BJ (cell line): ENCODE measurements at places on chromosomes 5 and 9. TPM values are rescaled to one million over a fixed set of nuclear protein-coding genes. Genes with fewer than 3 reads are reported as not detected.
A peak's percentile ranks its signal among the peaks of the same experiment; 100 is the strongest.

The SLC24A2 gene
- polyA plus RNA-seq: not detected in 2 replicates

The ABL1 gene
- 26.1 and 30.4 TPM in 2 replicates for polyA plus RNA-seq

The PCDHGA9 gene
- polyA plus RNA-seq: 0.97 and 1.2 TPM in 2 replicates

The ANKRD34B gene
- not detected in 2 replicates for polyA plus RNA-seq

The KCNV2 gene
- polyA plus RNA-seq: not detected in 2 replicates

The MLANA gene
- polyA plus RNA-seq: not detected in 2 replicates

DNA sequence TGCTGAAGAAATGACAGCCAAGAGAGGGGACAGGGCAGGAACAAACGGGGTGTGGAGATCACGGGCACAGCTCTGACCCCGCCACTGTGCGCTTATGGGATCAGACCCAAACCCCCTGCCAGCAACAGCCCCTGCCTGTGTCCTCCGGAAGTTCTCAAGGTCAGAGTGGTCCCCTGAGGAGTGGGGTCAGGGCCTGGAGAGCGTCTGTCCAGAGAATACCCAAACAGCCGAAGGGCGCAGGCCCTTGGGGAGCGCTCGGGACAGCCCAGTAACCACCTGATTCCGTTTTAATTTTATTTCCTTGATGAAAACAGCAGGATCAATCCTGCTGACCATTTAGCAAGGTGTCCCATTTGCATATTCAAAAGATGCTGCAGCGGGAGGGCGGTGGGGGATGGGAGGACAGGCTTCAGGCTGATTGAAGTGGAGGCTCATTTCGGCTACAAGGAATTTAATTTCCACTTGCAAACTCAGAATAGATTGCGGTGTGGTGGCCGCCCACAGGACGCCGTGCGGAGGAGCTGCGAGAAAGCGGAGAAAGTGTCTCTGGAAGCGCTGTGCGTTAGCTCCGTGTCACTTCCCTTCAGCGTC is 32.6 kb upstream of the TMEM250 start:
- DNase-seq: no peak

GRCh38 chr5:148469501-148469935 is 85.8 kb downstream of the FBXO38 start:
- no peak for DNase-seq

- DNase-seq: no peak
Measured at GRCh38 chr9:89477811-89478630, 19.9 kb downstream of the SEMA4D start.

GRCh38 chr9:111720174-111720573 is 58.8 kb downstream of the GNG10 start:
- no peak for DNase-seq

DNA sequence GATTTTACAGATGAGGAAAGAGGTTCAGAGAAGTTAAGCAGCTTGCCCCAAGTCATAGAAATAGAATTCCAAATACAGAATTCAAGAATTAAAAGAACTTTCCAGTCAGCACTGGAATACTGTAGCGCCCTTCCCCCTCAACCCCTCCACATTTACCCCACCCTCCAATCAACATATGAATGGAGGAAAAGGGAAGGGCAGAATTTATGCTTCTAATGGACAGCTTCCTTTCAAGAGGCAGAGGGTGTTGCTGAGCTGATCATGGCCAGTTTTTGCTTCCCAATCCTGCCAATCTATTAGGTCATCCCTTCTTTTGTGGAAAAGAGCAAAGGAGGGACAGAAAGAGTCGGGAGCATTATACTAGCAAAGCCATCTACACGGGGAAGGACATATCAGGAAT is 39.1 kb upstream of the ANKRD31 start:
- DNase-seq: no peak

GRCh38 chr5:140181002-140181483 is 6.1 kb downstream of the CYSTM1 start:
- no peak for DNase-seq

DNA sequence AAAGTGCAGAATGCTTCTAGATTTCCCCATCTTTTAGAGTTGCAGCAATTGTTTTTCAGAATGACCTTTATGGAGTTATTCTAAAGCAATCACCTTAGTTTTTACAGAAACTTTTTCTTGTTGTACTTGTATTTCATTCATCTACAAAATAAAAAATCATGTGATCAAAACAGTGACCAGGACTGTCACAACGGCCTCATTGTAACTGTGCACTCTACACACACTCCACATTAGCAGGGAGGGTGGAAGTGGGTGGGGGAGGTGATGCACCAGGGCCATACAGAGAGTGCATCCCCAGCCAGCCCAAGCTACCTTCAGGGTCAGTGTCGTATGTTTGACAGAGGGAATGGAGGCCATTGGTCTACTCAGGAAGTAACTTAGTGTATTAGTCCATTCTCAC is 26.9 kb downstream of the EGFLAM start:
- DNase-seq: no peak

DNA sequence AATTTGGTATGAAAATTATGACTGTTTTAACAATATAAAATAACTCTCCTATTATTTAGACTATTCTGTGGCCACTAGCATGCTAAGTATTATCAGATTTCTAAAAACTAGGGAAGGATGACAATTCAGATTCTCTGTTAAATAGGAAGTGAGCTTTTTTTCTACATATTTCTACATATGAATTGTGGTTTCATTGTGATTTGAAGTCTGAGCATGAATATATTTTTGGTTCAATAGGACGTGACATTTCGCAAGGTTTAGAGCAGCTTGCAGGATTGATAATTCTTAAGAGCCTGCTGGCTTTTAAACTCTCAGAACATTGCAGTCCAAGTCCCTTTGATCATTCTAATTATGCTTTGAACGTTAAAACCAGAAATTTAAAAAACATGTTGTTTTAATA is 82.9 kb downstream of the ADGRV1 start:
- DNase-seq: no peak

DNA sequence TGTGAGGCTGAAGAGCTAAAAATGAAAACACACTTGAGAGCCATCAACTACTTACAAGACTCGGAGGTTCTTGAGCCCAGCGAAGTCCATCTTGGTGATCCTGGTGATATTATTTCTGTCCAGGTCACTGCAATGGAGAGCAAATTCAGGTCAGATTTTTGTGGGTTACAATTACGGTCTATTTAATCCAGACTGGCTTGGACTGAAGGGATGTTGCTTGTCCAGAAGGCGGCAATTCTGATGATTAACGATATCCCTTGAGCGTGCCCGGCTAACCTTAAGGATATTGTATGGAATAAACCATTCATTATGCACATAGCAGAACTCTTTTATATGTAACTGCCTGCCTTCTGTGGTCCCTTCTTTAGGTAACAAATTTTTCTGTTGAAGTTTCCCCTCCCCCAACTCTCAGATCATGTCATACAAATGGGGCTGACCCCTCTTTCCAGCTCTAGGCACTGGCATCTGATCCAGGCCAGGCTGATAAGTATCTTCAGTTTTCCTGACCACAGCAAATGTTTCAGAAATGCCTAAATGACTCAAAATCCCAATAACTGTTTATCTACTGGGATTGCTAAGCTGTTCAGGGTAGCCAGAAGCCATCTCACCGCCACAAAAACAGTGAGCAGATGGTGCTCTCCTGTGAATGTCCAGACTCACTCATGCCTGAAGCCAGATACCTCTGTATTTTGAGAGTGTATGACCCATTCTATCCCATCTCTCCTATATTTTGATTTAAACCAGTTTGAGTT is 49.4 kb downstream of the SLIT3 start:
- DNase-seq: peak; percentile 41

- no peak for DNase-seq
Measured at GRCh38 chr5:172685091-172685490, 44.0 kb downstream of the NEURL1B start.

DNA sequence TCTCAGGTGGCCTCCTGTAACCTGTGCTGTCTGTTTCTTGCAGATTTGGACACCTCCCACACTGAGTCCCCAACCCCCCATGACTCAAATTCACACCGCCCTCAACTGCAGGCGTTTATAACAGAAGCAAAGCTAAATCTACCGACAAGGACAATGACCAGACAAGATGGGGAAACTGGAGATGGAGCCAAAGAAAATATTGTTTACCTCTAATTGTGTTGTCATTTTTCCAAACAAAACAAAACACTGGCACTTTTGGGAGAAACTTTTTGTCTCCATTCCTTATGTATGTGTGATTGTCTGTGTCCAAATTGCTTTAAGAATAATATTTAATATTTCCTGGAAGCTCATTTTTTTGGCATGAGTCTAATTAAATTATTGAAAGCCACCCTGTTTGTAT is 314.8 kb downstream of the ARHGEF28 start:
- no peak for DNase-seq

GRCh38 chr5:53557386-53557785 is 3.1 kb upstream of the NDUFS4 start:
- DNase-seq: no peak

DNA sequence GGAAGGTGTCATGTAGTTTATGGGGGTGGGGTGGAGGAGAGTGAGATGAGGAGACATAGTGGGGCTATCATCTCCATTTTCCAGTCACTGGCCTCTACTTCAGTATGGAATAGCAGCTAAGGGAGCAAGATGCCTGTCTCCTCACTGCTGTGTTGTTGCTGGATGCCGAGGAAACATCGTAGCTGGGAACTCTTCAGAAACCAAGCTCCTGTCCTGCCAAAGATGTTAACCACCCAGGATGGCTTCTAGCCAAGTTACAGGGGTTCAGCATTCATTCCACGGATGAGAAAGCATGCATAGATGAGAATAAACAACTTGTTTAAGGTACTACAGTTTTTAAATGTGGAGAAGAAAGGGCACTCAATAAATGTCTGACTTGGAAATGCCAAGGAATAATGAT is 226.5 kb downstream of the ASTN2 start:
- no peak for DNase-seq
